Gastrocnemius medialis (tissue), 4 donors: ENCODE measurements at places on chromosomes 7 and 10.

- no peak overlapping the region for H3K27ac ChIP-seq
- H3K27me3 ChIP-seq: no peaks in the 10 kb centered on the region
- no peak overlapping the region for H3K4me3 ChIP-seq
- no peaks in the 10 kb centered on the region for H3K36me3 ChIP-seq
- no peak for DNase-seq
- H3K4me1 ChIP-seq: no peaks in the 10 kb centered on the region
Measured at GRCh38 chr10:4546500-4546899, 279.5 kb upstream of the AKR1E2 start.

GRCh38 chr7:20545016-20545415 is 70.5 kb upstream of the ABCB5 start:
- H3K27ac ChIP-seq: no peak overlapping the region
- H3K4me1 ChIP-seq: no peaks in the 10 kb centered on the region
- no peaks in the 10 kb centered on the region for H3K27me3 ChIP-seq
- H3K36me3 ChIP-seq: no peaks in the 10 kb centered on the region
- no peak for DNase-seq

DNA sequence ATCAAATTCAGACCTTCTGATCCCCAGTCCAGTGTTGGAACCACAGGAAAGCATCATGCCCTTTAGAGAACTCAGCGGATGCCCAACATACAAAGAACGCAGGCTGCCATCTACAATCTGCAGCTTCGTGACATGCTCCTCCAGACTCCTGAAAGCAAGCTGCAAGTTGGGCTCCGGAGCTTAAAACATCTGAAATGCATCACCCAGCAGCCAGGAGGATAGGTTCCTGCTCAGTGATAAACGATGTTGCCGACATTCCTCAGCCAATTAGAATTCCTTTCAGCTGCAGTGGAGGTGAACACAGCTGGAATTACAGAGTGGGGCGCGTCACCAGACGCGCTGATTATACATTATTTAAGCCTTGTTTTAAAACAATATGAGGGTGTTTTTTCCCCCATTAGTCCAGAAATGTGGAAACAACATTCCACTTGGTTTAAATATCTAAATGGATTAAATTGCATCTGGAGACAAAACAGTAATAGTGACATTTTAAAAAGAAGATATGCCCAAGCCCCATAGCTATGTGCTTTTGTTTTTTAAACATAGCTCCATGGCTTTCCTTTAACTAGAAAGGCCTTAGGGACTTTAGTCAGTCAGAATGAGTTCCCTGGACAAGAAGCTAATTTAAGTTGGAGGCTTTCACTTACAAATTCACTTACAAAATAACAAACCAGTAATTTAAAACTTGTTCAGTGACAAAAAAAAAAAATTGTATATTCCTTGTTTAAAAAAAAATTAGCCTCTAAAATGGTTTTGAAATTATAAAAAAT is 6.3 kb downstream of the SMURF1 start:
- peak overlapping the region; percentile 8 for H3K27ac ChIP-seq
- no peak for DNase-seq
- peaks cover 51% of the 10 kb centered on the region for H3K4me1 ChIP-seq
- H3K4me3 ChIP-seq: no peak overlapping the region

GRCh38 chr7:49773218-49773935 is at the start of gene VWC2:
Gene VWC2 (plus strand): TSS chr7:49773638. CDS start chr7:49775436, 1,798 bp downstream.
- H3K27ac ChIP-seq: no peak within 1 kb of the TSS
- no peaks in the 10 kb centered on the region for H3K36me3 ChIP-seq
- H3K4me1 ChIP-seq: peaks cover 6% of the 10 kb centered on the region
